ENCODE measurements at places on chromosomes 1 and 21.
A peak's percentile ranks its signal among the peaks of the same experiment; 100 is the strongest.

GRCh38 chr1:115275216-115275615 is 62.8 kb downstream of the NGF start:
- DNase-seq, result no peak

DNA sequence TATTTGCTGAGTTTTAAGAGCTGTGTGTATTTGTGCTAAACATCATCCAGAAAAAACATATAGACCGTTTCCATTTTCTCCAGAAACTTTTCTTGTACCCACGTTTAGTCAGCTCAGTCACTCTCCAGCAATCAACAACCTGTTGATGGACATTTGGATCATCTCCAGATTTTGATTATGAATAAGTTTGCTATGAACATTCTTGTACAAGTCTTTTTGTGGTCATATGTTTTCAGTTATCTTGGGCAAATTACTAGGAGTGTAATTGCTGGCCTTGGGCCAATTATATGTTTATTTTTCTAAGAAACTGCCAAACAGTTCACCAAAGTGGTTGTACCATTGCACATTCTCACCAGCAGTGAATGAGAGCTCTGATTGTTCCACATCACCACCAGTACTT is 221.8 kb downstream of the CENPF start:
- DNase-seq, result no peak

GRCh38 chr1:24074817-24075589 is 36.9 kb downstream of the MYOM3 start:
- no peak for DNase-seq

DNA sequence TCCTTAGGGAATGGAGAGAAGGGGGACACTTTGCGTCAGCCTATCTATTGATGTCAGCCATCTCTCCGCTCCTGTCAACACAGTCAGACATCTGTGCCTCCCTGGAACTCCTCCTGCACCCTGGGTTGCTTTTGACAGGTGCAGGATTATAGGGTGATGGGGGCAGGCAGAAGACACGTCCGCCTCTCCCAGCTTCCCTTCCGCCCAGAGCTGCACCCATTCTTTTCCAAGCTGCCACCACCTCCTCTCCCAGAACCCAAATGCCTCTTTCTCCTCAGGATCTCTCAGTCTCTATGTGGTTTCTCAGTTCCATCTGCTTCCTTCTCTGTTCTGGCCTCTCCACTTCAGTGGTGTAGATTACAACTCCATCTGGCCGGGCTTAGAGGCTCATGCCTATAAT is 17.1 kb upstream of the KIF1B start:
- DNase-seq, result no peak

GRCh38 chr1:58814251-58815068 is 30.6 kb upstream of the JUN start:
- peak; percentile 41 for DNase-seq

All from tibial nerve (tissue), 4 donors.